ENCODE measurements at places on chromosomes 2 and 18. TPM values are rescaled to one million over a fixed set of nuclear protein-coding genes. Genes with fewer than 3 reads are reported as not detected.
A peak's percentile ranks its signal among the peaks of the same experiment; 100 is the strongest.

The SP140 gene
- 0.56 TPM for total RNA-seq

The KIF5C gene
- 1.2 TPM for total RNA-seq

The DSC3 gene
- not detected for total RNA-seq

GRCh38 chr18:79733986-79734770 lies 54.6 kb downstream of the CTDP1 start:
- DNase-seq = peak; percentile 67

DNA sequence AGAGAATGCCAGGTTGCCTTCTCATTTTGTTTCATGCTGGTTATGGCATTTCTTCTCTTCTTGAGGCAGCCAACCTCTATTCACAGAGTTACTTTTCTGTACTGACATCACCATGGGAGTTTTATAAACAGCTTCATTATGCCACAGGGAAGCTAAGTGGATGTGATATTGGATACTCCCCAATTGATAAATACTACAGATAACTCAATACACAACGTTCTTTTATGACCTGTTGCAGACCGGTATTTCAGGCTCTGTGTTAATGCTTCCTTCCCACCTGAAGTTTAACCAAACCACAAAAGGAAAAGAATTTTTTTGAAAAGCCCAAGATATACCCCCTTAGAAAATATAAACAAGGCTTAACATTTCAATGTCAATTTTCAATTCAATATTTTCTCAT lies 258.3 kb upstream of the SOX11 start:
- DNase-seq = no peak

DNA sequence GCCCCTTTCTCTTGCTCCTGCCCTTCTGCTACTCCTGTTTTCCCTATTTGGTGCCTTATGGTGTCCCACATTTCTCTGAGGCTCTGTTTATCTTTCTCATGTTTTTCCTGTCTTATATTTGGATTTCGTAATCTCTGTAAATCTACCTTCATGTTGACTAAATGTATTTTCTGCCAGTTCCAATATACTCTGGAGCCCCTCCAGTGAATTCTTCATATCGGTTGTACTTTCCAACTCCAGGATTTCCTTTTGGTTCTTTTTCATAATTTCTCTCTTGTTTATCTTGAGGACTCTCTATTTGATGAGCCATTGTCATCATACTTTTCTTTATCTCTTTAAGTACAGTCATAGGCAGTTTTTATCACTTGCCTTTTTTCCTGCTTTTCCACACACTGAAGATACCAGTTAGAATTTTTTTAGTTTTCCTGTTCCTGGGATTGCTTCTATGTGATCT lies 19.1 kb downstream of the SCLY start:
- DNase-seq = no peak

GRCh38 chr2:4140281-4140970 lies 437.1 kb downstream of the DCDC2C start:
- DNase-seq = no peak

DNA sequence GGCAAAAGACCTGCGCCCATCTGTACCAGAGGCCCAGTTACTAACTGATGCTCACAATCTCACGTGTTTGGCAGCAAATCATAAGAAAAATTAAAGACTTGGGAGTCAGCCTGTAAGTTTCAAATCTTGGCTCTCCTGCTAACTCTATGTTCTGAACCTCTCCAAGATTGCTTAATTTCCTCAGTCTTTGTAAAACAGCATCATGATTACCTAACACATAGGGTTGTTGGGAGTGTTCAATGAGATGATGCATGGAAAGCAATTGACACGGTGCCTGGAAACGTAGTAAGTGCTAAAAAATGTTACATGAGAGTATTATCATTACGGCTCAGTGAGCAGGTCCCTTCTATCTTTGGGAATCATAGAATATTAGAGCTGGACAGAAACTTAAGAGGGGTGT lies 497.6 kb upstream of the TCF4 start:
- no peak for DNase-seq

DNA sequence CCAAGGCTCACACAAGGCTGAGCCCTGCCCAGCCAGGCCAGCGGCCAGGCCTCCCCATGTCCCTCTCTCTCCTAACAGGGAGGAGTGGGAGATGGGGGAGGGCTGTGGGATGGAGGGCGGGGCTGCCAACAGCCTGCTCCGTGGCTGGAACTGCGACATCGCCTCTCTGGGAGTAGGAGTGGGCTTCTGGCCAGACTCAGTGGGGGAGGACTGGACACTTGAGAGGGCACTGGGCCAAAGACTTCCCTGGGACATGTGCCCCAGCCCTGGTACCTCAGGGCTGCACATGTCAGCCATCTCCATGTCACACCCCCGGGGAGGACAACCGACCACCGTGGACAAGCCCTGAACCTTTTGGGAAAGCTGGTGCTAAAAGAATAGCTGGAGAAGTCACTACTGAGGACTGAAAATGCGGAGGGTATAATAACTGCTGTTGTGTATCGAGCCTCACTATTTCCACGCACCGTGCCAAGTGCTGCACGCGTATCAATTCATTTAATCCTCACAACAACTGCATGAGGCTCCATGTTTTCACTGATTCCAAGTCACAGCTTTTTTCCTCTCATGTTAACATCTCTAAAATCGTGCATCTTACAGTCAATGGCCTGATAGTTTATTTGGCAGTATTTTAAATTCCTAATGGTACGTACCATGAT lies 127.3 kb downstream of the MSH2 start:
- DNase-seq = no peak

The CYP1B1 gene
- total RNA-seq = 17.1 TPM

DNA sequence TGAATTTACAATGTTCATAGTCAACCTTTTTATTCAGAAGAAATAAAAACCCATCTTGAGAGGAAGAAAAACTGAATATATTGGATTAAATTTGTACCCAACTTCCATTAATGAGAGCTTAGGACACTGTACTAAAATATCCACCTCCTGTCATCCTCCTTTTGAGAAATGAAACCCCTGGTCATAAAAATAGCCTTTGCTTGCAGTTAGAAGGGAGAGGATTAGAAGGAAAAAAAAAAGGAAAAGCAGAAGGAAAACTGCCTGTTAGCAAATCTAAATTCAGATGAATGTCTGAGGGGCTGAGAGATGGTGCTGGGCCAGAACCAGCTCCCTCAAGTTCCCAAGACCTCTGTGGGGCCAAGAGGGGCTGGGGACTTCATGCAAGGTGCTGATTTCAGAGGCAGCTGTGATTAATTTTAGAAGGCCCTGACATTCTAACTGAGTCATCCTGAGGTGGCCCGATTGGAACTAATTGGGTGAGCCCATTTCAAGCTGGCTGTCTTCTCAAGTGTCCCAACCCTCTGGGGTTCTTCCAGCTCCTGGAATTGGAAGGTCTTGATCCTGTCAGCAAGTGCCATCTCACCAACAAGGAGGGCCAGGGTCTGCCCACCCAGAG lies 38.4 kb upstream of the BIN1 start:
- no peak for DNase-seq

DNA sequence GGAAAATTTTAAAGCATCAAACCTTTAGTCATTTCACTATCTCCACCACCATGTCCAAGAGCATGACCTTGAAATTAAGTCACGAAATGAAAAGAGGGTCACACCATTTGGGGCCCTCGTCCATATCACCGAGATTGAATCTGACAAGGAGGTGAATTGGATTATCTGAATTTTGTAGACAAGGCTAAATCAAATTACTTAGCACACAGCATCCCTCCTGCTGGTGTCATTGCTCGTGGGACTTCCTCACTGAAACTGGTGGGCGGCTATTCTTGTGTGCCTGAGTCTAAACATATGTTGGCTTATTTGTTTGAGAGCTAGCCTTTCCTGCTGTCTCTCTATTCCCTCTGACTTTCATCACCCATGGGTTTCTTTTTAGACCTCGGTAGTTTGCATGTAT lies 64.6 kb upstream of the CNGA3 start:
- no peak for DNase-seq

- DNase-seq = no peak
Measured at GRCh38 chr2:1219901-1220573, 193.2 kb upstream of the TPO start.

The CFAP65 gene
- not detected for total RNA-seq

GRCh38 chr2:219308142-219309101 lies 779 bp downstream of the PTPRN start:
- peak; percentile 75 for DNase-seq

GRCh38 chr2:241091201-241091600 lies 10.9 kb downstream of the MTERF4 start:
- no peak for DNase-seq

- DNase-seq = no peak
Measured at GRCh38 chr2:88471083-88471942, 18.8 kb upstream of the FOXI3 start.

DNA sequence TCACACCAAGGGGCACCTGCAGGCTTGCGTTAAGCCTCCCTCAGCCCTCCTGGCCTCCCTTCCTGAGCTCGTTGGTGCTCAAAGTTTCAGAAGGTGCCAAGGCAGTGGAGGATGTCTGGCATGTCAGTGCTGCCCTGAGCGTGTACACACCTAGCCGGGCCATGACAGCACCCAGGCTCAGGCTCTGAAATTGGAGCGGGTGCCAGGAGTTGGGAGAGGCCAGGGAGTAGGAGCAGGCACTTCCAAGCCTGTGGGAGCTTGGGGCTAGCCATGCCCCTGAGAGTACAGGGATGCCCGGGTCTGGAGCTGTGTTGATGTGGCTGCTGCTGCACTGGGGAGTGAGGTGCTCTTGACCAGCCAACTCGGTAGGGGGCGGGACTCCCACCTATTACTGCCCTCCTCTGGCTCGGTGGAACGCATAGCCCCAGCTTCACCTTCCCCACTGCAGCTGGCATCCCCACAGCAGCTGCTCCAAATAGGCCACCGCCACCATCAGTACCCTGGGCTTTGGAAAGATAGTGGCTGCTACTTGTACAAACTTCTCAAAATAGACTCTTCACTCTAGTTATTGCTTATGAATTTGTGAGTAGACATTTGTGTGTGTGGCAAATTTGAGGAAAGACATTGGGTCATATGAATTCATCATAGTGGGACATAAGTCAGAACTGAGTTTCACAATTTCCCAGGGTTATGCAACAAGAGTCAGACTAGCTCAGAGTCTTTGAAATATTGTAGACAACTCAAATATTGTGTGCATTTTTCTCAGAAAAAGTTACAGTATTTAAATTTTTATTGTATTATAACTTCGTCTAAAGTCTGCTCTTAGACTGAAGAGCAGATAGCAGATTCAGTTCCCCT lies 6.8 kb upstream of the PCARE start:
- no peak for DNase-seq

DNA sequence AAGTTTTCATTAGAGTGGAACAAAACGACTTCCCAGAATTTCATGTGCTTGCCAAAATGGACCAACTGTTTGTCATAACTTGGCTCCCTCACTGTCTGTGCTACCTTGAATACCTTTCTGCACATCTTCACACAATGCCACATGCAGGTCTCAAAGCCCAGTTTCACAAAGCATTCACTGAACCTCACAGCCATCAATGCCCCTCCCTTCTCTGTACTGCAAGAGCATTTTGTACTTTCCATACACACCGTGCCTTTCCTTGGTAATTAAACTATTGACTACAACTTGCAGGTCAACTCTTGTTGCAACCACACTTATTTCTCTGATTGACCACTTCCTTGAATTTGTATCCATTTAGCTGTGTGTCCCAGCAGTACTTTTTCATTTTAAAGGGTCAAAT lies 50.5 kb downstream of the PAX3 start:
- DNase-seq = no peak

DNA sequence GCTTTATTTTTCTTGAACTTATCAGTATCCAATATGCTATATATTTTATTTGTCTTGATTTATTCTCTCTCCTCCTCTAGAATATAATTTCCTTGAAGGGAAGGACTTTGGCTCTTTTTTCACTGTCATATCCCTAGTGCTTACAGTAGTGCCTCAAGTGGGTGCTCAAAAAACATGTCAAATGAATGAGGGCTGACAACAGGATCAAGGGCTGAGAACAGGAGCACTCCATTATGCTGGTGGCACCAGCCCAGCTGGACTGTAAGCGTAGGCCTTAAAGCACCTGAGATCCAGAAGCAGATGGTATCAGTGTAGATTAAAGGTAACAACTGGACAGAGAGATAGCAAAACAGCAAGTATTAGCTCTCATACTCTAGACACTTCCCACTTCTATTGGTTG lies 46.3 kb downstream of the PMS1 start:
- no peak for DNase-seq

DNA sequence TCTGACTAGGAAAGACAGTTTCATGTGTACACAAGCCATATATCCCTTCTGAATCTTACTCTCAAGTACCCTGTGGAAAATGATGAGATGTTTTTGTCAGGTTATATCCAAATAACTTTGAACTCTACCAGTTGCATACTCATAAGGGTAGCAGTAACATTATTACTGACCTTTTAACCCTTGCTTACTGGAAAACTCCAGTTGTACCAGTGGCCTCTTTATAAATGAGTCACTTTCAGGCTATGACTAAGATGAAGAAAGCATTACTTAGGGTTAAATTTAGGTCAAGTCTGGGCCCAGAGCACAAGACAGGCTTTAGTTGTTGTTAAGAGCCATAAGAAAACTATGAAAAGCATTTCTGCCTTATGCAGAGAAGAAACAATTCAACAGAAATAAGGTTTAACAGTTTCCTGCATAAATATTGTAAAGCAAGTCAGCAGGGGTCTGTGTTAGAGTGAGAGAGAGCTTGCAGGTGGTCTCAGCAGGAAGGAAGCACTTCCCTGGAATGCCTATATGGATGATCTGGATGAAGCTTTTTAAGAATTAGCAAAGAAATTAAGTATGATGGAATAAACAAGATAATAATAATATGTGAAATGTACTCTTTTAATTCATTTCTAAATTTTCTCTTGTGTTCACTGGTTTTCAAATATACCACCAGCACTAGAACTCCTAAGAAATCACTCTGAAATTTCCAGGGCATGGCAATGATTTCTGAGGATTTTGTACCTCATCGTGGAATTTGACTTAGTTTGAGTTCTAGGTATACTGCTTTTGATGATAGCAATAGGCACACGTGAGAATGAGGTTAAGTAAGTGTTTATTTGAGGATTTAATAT lies 126.6 kb downstream of the UBE2E3 start:
- DNase-seq = no peak

The CLEC4F gene
- total RNA-seq = 0.08 TPM

DNA sequence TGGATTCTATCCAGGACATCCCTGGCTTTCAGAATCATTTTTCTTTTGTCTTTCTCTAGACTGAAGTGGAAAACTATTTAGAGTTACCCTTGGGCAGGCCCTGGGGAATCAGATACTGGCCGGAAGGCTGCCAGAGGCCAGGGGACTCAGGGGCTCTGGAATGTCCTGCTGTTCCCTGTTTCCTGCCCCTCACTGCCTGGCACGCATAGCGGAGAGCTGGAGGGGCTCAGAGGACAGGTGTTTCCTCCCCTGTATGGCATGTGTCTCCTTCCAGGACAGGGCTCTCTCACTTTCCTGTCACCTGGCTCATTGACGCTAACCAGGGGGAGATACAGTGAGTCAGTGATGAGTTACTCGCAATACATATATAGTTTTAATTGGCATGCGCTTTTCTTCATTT lies 38.8 kb downstream of the DYSF start:
- peak; percentile 55 for DNase-seq

DNA sequence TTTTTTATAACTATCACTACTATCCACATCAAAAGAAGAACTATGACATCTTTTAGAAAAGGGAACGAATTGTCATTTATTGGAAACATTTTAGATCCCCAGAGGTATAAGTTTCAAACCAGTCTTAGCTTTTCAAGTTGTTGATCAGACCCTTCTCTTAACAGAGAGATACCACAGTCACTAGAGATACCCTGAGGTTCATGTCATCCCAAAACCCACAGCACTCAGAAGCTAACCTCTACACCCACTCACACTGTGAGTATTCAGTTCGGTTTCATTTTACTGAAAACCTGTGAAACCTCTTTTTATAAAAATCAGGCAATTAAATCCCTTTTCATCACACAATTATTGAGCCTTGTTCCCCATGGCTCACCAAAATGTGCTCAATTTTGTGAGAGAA lies 156.2 kb downstream of the DTNA start:
- DNase-seq = no peak

GRCh38 chr2:241025639-241026038 lies 27.2 kb downstream of the SNED1 start:
- no peak for DNase-seq

The TTLL4 gene
- total RNA-seq = 5.6 TPM
